Liver (tissue), 10 donors: ENCODE measurements at places on chromosomes 5 and 9. TPM values are rescaled to one million over a fixed set of nuclear protein-coding genes. Genes with fewer than 3 reads are reported as not detected.

TEX48 gene
- total RNA-seq, result not detected

ASS1 gene
- 396 TPM for total RNA-seq

PHF24 gene
- total RNA-seq, result 0.17 TPM

PKN3 gene
- 4.2 TPM for total RNA-seq

PDE8B gene
- 0.19 TPM for total RNA-seq

PALM2AKAP2 gene
- 4.6 TPM for total RNA-seq

DNA sequence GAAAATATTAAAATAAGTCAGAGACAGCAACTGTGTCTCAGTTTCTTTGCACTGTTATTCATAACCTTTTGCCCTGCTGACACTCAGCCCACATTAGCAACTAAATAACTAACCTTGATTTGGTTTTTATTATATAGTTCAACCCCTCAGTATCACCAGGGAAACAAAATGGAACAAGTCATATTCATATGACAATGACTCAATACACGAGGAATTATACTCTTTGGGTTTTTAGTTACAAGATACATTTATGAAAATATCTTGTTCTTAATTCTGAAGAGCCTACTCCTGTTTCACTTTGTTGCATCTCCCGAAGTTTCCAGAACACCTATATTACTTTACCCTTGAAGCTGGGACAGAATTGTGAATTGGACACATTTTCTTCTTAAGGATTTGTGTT lies 845.4 kb downstream of the EFNA5 start:
- DNase-seq, result no peak

DNA sequence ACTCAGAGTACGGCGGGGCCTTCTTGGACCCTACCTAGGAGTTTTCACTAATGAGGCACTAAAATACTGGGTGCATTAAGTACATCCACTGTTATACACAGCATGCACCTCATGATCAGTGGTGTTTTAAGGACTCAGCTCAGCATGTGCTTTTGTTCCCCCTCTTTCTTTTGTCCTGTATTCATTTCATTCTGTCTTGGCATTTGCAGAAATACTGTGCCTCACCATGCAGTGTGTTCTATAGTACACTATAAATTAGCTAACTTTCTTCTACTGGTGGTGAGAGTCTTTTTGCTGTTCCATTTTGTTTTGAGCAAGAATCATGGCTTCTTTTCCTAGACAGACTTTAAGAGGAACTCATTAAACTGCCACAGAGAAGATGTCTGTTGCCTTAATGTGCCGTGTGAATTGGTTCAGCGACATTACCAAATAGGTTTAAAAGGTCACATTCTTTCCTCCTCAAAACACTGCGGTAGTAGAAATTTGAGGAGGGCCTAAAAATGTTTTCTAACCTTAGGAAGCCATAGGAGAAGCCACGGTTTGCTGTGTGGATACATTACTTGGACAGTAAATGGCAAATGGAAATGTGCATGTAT lies 276.6 kb downstream of the MAST4 start:
- no peak for DNase-seq

- DNase-seq, result no peak
Measured at GRCh38 chr5:34767180-34767579, 71.8 kb upstream of the TTC23L start.

GRCh38 chr5:168092209-168093185 lies 198.9 kb upstream of the WWC1 start:
- DNase-seq, result no peak

GRCh38 chr5:98779264-98779877 lies 5.9 kb downstream of the RGMB start:
- DNase-seq, result no peak

GRCh38 chr5:178466342-178466741 lies 123.9 kb downstream of the COL23A1 start:
- DNase-seq, result no peak

- no peak for DNase-seq
Measured at GRCh38 chr9:93317495-93318094, 133.7 kb downstream of the WNK2 start.

- no peak for DNase-seq
Measured at GRCh38 chr5:1672396-1672795, 127.2 kb downstream of the MRPL36 start.

- DNase-seq, result no peak
Measured at GRCh38 chr9:132506977-132507669, 75.3 kb upstream of the BARHL1 start.

GRCh38 chr5:93273176-93273575 lies 307.8 kb downstream of the NR2F1-AS1 start:
- no peak for DNase-seq

- no peak for DNase-seq
Measured at GRCh38 chr5:32455311-32455710, 10.8 kb upstream of the ZFR start.

GRCh38 chr5:133611357-133612248 lies 738 bp downstream of the FSTL4 start:
- DNase-seq, result no peak
